Adipocyte (in vitro differentiated cells): ENCODE measurements at places on chromosomes 16 and 17.

DNA sequence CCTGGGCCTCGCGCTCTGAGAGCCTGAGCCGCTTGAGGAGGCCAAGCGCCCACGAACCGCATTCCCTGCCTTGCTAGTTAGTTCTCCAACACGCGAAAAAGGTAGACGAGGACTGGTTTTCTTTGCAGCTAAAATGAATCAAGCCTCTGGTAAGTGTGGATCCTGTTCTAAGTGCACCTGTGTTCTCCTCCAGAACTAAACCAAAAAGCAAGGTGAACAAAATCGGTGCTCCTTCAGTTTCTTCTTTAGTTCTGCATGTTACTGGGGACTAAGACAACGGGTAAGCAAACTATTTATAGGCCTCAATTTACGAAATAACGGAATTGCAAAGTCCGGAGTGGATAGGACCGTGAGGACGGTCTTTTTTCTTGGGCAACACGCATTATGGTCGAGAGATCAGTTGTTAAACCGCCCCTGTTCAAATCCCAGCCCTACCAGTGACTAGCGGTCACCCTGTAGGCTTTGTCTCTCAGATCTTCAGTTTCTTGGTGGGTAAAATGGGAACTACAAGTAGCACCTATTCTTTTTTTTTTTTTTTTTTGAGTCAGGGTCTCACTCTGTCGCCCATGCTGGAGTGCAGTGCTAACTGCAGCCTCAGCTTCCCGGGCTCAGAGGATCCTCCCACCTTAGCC lies 993 bp upstream of the ANKRD11 start:
- peak; percentile 58 for DNase-seq

- DNase-seq, result no peak
These were observed 57.6 kb downstream of the PRMT7 start for GRCh38 chr16:68368301-68368888.

DNA sequence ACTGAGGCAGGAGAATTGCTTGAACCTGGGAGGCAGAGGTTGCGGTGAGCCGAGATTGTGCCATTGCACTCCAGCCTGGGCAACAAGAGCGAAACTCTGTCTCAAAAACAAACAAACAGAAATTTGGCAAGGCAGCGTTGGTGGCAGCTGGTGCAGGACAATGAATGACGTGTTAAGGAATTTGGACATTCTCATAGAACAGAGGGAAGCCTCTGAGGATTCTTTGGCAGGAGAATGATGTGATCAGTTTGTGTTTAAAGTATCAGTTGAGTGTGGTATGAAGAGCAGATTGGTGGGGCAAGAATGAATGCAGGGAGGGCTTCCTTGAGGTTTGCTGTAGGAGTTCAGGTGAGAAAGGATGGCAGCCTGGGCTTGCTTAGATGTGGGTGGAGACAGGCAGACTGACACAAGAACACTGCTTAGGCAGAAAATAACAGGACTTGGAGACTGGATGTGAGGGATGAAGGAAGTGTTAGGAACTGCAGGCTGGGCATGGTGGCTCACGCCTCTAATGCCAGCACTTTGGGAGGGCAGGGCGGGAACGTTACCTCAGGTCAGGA lies 4.8 kb downstream of the CYB5D2 start:
- DNase-seq, result no peak

DNA sequence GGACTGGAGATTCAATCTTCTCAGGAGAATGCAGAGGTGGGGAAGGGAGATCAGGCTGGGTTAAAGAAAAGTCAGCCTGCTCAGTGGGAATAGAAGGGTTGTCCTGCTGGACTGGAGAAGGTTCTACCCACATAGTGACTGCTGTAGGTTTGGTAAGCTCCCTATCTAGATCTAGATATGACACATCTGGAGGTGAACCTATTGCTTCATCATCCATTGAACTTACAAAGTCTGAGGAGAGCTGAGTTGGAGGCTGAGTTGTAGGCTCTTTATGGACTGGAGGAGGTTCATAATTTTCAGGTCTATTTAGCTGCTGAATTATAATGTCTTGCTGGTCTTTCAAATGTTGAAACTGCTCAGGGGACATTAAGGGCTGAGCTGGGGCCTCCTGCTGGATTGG lies 46.0 kb upstream of the NF1 start:
- DNase-seq, result peak; percentile 5

- DNase-seq, result no peak
These were observed 19.3 kb upstream of the KRT19 start for GRCh38 chr17:41547378-41547841.

- no peak for DNase-seq
These were observed 21.8 kb upstream of the GNG13 start for GRCh38 chr16:822174-822908.

GRCh38 chr17:40961591-40961990 lies 5.2 kb downstream of the KRT39 start:
- DNase-seq, result no peak

DNA sequence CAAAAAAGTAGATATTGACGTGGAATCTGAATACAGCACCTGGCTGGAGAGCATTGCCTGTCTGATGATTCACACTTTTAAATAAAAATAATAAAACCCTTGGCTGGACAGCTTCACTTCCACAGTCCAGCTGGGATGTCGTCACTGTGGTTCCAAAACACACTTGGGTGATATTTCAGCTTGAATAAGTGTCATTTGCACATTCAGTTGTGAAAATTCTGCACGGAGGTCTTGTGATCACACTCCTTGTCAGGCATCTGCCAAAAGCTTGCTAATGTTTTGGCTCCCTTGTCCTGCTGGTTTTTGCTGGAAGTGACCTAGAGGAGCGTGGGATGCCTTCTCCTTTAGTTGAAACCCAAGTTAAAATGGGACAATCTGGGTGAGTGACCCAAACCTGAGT lies 60.7 kb downstream of the PCTP start:
- no peak for DNase-seq

DNA sequence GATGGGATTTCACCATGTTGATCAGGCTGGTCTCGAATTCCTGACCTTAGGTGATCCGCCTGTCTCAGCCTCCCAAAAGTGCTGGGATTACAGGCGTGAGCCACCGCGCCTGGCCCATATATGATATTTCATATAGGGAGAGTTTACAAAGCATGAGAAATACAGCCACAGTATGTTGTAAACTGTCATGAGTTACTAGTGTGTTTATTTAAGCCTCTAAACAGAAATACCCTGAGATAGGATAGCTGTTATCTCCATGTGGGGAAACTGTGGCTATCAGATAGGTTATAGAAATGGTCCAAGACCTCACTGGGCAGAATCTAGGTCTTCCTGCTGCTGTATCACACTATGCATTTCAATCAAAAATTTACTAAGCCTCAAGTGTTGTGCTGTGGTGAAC lies 2.1 kb upstream of the CDK5RAP3 start:
- DNase-seq, result no peak

DNA sequence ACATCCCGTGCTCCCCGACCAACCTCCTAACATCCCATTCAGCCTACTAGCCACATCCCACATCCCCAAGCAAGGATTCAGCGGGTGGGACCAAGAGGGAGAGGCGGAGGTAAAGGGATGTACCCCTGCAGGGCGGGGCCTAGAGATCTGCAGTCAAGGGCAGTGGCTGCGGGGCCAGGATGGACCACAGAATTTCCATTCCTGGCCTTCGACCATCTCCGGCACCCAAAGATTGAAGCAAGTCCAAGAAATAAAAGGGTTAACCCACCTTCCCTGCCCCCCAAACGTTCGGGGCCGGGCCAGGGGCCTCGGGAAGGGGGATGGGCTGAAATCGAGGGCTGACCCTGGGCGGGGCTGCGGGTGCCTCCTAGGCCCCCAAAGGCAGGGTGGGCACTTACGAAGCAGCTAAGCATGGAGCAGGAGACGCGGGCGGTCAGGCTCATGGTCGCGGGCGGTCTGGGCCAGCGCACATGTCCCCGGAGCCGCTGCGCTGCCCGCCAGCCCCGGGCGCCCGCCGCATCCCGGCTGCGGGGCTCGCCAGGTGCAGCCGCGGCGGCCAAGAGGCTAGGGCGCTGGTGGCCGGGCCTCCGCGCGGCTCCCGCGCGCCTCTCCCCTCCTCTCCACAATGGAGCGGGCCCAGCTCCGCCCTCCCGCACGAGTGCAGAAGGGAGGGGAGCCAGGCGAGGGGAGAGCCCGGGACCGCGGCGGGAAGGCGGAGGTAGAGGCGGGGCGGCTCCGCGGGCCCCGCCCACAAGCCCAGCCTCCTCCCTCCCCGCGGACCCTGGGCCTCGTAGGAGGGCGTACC lies at the start of gene MTMR4:
TSS of gene MTMR4 (minus strand) at position 674 of the 805 bp plus-strand sequence. CDS start at position 443, 231 bp downstream.
- DNase-seq, result peak; percentile 92

GRCh38 chr17:28574526-28574925 lies 2.2 kb downstream of the ALDOC start:
- no peak for DNase-seq

DNA sequence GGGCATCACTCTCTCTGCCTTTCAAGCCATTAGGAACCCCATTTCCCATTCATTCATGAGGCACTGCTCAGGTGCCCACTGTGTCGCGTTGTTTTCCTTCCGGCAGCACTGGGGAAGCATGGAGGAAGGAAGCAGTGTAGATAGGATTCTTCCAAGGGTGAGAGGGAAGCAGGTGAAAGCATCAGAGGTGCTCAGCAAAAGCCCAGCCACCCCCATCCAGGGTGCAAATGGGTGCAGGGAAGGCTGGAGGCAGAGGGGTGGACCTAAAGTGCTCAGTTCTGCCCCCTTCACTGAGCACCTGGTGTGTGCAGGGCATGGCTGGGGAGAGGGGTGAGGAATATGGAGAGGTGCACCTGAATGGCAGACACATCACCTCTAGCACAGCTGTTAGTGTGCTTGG lies 3.4 kb upstream of the NXPH3 start:
- no peak for DNase-seq

DNA sequence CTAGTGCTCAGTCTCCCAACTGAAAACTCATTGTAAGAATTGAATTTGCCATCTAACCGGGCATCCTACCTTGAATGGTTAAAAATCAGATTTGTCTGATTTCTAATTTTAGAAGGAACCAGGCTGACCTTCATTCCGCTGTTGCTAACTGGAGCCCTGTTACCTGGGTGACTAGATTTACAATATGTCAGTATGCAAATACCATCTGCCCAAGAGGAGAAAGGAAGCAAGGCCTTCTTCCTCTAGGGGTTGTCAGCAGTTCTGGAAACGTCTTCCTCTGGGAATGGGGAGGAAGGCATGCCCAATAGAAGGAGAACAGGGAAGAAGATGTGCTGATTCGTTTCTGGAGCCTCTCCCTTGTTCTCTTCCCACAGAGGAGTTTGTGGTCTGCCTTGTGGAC lies 137.9 kb downstream of the PITPNC1 start:
- no peak for DNase-seq

DNA sequence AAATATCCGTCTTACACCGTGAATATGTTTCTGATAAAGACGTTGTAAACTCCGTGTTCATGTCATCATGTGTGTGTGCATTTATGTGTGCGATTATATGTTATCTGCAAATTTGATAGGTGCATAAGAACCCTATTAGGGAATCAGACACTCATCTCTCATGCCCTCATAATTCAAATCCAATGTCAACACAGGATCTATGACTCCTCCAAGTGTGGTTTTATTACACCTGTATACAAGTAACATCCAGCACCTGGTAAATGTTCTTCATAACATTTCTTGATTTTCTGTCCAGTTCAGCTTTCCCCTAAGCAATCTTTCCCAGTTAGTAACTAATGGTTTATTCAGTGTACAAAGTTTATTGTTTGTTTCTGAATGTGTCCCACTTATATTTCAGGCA lies 681.9 kb downstream of the CDH11 start:
- no peak for DNase-seq

GRCh38 chr17:43907998-43908721 lies 824 bp upstream of the MPP2 start:
- DNase-seq, result peak; percentile 84

DNA sequence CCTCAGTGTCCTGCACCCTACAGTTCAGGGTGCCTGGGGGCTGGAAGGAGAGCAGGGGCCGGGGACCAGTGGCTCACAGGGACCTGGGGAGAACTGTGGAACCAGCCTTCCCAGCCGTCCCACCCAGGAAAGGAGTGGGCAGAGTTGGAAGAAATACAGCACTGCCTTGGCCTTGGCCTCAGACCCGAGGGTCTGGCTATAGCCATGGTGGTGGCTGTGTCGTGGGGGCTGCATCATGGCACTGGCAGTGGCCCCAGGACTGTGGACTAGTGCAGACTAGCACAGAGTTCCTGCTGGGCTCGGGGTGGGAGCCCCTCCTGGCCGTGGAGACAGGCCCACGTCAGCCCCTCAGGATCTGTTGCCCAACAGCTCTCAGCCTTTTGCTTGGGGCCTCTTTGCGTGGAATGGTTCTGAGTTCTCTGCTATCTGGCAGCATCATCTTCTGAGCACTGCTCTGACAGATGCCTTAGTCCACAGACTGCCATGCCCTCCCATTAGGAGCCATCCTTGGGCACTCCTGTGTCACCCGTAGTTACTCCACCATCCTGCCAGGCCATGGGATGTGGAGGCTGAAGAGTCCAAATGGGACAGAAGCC lies 12.6 kb upstream of the DNASE1 start:
- DNase-seq, result no peak

DNA sequence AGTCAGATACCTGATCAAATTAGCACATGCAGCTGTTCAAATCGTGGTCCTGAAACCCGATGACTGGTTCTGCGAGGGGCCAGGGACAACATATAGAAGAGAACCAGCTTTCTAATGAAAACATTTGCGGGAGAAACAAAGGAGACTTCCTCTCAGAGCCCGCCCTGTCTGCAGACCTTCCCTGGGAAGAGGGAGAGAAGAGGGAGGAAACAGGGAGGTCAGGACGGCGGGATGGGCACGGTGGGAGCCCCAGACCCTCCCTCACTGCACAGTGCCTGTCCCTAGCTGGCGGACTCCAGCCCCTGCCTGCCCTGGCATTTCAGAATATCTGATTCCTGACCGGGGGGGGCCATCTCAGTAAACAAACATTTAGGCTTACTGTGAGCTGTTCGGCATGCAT lies 317.3 kb downstream of the FOXL1 start:
- no peak for DNase-seq

- DNase-seq, result peak; percentile 10
These were observed 27.4 kb upstream of the CACNA1H start for GRCh38 chr16:1125471-1125870.

DNA sequence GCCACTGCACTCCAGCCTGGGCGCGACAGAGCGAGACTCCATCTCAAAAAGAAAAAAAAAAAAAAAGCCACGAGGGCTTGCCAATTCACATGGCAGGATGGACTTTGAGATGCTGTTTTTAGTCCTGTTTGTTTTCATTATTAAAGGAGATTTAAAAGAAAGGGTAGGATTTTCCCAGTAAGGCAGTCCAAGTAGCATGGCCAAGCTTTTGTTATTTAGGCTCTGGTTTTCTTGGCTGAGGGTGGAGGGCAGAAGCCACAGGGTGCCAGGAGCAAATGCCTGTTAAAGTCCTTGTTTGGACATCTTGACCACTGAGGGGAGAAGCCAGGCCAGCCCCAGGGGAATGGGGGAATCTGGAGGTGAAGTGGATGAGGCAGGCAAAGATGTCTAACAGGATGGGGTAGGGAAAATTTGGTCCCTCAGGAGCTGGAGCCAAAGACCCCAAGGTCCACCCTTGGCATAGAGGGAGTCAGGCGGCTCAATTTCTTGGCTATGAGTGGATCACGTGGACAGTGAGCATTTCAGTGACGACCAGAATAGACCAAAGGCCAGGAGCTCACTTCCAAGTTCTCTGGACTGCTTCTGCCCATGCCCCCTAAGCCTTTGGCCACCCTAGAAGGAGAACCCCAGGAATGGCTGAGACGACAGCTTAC lies 20.8 kb upstream of the PLLP start:
- no peak for DNase-seq

GRCh38 chr17:50904518-50905459 lies 38.6 kb upstream of the TOB1 start:
- DNase-seq, result no peak
